ENCODE measurements at places on chromosomes 16 and 17.
A peak's percentile ranks its signal among the peaks of the same experiment; 100 is the strongest.

GRCh38 chr16:27676839-27677238 is 126.9 kb downstream of the KATNIP start:
- no peak for DNase-seq

GRCh38 chr16:11992586-11993524 is 16.3 kb downstream of the SNX29 start:
- no peak for DNase-seq

DNA sequence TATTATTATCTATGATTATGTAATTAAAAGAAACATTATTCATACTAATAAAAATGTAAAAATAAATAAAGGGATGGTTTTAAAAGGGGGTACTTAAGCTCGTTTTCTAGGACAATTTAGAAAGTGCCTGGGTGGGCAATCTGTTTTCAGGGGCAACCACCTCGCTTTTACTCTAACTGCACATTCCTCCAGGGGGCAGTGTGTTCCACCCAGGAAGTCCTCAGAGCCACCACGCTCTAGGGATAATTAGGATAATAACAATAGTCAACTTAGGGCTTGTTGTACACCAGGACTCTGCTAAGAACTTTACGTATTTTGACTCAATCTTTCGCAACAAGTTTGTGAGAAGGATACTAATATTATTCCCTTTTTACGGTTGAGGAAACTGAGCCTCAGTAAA is 396.7 kb upstream of the MAF start:
- DNase-seq, result peak; percentile 26

GRCh38 chr16:1809281-1809801 is 15.8 kb upstream of the IGFALS start:
- DNase-seq, result no peak

GRCh38 chr16:83118365-83118764 is 491.6 kb downstream of the CDH13 start:
- no peak for DNase-seq

- DNase-seq, result peak; percentile 82
These were observed 307 bp downstream of the CDYL2 start for GRCh38 chr16:80804056-80804525.

DNA sequence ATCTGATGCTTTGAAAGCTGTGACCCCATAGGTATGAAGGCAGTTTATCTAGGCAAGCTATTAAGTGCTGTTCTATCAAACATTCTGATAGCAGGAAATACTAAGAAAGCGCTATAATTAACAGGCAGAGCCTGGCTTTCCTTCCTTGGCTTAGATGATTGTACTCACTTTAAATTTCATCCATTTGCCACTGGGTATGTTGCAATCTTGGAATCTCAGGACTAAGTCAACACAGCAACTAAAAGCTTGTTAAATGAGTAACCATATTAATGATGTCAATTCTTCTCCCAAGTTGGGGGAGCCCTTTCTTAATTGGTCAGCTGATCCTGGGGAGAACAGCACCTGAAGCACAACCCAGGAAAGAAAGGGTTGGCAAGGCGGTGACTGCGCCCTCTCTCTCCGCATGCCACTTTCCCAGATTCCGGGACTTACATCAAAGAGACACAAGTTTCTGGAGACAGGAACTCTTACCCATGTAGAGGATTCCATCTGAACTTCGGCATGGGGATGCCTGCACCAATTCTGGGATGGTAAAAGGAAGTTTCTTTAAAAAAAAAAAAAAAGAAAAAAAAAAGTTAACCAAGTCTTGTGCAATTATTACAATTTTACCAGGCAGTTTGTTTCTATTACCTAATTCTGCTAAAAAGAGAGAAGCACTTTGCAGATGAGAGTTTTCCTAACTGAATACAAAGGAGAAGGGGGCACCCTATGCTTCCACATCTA is 54.4 kb upstream of the ICAM2 start:
- no peak for DNase-seq

DNA sequence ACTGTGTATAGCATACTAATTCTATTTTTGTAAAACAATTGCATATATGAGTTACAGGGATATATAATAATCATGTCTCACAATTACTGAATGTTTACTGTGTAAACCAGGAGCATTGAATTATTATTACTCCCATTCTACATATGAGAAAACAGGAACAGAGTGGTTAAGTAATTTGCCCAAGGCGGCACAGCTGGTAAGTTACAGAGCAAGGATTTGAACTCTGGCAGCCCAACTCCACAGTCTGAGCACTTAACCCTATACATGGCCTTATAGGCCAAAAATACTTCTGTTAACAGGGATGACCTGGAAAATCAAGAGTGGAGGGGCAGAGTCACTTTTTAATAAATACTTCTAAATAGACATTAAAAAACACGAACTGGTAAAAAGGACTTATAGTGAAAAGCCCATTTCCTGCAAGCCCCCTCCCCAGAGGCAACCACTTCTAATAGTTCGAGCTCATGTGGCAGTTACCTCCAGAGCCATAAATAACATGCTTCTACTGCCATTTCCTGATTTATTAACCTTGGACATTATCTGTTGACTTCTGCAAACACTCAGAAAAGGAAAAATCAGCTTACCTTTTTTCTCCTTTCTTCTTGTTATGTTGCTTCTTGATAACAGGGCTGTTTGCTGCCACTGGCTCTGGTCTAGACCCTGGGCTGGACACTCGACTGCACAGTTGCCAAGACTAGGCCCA is 22.1 kb upstream of the ADGRG1 start:
- no peak for DNase-seq

All from GM12865 (cell line).